ENCODE measurements at places on chromosomes 7 and 10.

GRCh38 chr10:112507046-112507445 is 60.0 kb downstream of the VTI1A start:
- DNase-seq, result no peak

DNA sequence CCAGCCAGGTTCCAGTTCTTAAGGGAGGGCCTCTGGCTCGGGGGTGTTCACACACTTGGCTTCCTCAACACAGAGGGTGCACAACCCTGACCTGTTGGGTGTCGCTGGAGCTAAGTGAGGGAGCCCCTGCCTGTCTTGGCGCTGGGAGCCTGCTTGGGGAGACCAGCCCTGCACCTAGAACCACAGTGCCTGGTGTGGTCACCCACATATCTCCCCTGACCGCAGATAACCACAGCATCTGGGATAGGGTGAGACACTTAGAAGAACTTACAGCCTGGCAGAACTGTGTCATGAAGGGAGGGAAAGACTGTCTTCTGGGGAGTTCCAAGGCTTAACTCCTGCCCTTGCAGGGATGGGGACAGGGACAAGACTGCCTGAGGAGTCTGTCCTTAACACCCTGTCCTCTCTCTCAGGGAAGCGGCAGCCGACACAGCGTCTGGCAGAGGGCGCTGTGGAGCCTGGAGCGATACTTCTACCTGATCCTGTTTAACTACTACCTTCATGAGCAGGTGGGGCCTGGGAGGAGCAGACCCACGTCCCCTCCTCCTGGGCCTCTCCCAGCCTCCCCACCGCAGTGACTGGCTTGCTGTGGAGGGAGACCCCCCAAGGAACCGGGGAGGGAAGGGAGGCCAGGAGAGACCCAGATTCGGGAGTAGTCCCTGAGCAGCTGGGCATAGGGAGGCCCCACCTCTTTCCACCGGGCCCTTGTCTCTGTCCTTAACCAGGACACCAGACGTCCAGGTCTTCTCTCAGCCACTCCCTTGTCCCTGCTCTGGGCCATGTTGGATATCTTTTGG is 59.0 kb downstream of the PALD1 start:
- DNase-seq, result no peak

- DNase-seq, result no peak
Measured at GRCh38 chr7:33971106-33971505, 65.8 kb downstream of the BMPER start.

- DNase-seq, result no peak
Measured at GRCh38 chr7:50166997-50167965, 74.2 kb upstream of the ZPBP start.

DNA sequence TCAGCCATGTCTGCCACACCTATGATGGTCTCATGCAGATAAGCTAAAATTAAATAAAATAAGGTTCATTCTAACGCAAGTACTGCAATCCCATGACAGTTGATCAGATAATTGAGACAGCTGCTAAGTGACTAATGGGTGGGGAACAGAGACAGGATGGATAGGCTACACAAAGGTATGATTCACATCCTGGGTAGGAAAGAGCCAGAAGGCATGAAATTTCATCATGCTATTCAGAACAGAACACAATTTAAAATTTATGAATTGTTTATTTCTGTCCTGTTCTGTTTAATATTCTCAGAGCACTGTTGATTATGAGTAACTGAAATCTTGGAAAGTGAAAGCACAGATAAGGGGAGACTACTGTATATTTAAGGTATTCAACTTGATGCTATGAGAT is 381.8 kb upstream of the SORCS1 start:
- DNase-seq, result no peak

DNA sequence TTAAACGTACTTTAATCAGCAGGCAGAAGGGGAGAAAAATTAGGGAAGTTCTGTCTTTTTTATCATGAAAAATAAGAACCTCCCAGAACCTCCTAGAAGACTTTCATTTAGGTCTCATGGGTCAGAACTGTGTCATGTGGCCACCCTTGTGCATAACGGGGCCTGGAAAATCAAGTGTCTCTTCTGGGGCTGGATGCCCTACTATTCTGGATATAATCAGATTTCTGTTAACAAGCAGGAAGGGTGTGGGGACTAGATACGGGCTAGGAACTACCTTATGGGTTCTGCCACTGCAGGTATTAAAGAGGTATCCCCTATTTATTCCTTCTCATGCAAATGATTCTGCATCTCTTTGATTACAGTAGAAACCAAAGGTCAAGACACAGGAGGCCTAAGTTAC is 14.1 kb downstream of the LANCL2 start:
- DNase-seq, result no peak

GRCh38 chr7:101919363-101920115 is 102.1 kb downstream of the CUX1 start:
- DNase-seq, result no peak

- no peak for DNase-seq
Measured at GRCh38 chr7:101960985-101961708, 143.7 kb downstream of the CUX1 start.

DNA sequence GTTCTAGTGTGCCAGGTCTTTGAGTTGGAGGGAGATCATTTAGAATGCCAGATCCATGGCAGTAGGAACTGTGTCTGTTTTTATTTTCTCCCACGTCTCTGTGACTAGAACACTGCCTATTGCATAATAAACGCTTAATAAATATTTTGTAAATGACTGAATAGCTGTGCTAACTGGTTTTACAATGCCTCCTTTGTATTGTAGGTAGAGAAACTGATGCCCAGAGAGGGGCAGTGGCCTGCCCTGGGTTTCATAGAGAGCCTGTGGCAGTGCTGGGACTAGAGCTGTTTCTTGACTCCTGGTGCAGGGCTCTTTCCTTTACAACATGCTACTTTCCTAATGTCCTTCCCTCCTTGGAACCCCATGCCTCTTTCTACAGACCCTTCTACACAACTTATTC is 2.5 kb downstream of the TAS2R5 start:
- DNase-seq, result no peak

DNA sequence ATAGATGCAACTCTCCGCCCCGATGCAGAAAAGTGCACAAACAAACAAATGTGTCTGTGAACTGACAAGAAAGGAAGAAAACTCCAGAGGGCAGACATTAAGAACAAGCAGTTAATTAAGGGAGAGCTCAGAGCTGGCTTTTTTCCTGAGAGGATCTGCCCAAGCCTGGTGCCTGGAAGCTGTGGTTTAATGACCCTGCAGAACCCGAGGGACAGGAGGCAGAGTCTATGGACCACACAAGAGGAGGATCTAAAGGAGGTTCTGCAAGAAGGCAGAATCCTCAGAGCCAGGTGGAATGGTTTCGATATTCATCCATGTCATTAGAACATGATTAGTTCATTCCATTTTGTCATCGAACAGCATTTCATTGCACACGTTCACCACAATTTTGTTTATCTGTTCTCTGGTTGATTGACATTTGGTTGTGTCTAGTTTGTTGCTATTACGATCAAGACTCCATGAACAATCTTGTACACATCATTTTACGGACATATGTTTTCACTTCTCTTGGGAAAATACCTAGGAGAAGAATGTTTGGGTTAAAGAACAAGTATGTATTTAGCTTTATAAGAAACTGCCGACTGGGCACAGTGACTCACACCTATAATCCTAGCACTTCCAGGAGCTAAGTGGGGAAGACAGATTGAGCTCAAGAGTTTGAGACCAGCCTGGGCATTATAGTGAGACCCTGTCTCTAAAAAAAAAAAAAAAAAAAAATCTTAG is 560.2 kb downstream of the CALN1 start:
- no peak for DNase-seq

DNA sequence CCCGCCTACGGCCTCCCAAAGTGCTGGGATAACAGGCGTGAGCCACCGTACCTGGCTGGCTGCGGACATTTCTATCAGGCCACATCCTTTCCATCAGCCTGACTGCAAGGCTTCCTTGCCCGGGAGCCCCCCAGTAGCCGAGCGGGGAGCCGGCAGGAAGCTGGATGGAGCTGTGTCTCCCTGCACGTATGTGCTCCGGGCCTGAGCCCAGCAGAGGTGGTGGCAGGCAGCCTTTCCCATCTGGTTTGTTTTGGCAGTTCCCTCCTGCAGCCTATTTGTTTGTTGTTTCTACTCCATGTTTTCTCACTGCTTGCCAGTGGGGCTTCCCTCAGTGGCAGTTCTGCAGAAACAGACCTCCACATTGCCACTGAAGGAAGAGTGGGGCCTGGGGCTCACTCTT is 5.4 kb downstream of the POP7 start:
- no peak for DNase-seq

- no peak for DNase-seq
Measured at GRCh38 chr7:73834626-73835191, 3.9 kb downstream of the CLDN4 start.

GRCh38 chr10:70918851-70919530 is 30.6 kb upstream of the PCBD1 start:
- DNase-seq, result no peak

DNA sequence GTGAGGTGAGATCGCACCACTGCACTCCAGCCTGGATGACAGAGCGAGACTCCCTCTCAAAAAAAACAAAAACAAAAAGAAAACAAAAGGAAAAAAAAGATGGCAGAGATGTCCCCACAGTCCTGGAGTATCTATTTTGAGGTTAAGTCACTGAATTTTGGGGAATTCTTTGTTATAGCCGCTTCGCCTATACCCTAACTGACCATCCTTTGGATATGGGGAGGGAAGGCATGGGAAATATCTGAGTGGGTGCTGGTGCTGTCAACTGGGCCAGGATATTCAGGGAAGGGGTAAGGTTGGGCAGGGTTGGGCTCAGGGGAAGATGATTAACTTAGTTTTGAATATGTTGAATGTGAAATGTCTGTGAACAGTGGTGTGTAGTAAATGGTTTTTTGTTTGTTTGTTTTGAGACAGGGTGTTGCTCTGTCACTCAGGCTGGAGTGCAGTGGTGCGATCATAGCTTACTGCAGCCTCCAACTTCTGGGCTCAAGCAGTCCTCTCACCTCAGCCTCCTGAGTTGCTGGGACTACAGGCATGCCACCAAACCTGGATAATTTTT is 8.3 kb upstream of the GNB2 start:
- no peak for DNase-seq

GRCh38 chr7:3073763-3074458 is 30.2 kb upstream of the CARD11 start:
- DNase-seq, result no peak

GRCh38 chr7:101898106-101898505 is 80.7 kb downstream of the CUX1 start:
- no peak for DNase-seq

GRCh38 chr7:11591055-11591633 is 240.9 kb downstream of the THSD7A start:
- DNase-seq, result no peak

DNA sequence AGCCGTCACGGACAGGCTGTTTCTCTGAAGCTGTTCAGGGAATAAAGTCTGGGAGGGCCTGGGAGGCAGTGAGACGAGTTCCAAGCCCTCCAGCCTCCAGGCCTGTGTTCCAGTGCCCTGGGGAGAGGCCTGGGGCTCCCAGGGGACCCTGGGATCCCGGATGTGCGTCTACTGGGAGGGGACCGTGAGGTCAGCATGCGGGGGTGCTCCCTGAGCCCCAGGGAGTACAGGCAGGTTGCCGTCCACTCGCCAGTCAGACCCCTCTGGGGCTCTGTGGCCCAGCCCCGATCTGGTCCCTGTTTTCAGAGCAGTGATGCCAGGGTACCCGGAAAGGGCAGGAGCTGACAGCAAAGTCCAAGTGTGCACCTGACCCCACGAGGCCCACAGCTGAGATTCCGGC is 80.9 kb upstream of the DNAAF5 start:
- DNase-seq, result no peak

DNA sequence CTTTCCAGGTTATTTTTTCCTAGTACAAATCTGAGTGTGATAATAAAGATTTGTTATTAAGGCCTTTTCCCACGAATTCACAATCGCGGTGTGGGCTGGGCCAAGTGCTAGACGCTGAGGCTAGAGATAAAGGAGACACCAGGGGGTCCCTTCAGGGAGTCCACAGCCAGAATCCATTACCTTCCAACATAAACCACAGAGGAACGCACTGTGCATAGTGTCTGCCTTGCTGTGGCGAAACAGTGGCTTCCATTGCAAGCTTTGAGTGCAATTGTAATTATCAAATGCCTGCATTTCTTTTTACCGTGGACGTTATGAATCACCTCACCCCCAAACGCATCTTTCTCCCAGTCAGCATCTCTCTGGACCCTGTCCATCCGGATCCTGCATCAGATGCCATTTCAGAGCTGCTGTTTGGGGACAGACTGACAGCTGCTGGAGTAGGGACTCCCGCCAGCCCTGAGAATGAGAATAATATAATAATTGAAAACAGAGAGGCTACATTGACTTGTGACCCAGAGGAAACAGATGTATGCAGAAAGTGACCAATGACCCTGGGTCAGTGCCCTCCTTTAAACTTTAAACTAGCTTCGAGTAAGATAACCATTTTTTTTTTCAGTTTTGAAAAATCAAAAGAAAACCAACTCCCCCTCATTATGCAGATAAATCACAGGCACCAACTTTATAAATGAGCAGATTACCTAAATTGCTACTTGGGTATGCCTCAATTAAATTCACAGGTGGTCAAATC is 456.2 kb upstream of the NRP1 start:
- no peak for DNase-seq

GRCh38 chr10:112465299-112465883 is 18.4 kb downstream of the VTI1A start:
- no peak for DNase-seq

GRCh38 chr10:106712988-106713387 is 451.5 kb downstream of the SORCS1 start:
- DNase-seq, result no peak

DNA sequence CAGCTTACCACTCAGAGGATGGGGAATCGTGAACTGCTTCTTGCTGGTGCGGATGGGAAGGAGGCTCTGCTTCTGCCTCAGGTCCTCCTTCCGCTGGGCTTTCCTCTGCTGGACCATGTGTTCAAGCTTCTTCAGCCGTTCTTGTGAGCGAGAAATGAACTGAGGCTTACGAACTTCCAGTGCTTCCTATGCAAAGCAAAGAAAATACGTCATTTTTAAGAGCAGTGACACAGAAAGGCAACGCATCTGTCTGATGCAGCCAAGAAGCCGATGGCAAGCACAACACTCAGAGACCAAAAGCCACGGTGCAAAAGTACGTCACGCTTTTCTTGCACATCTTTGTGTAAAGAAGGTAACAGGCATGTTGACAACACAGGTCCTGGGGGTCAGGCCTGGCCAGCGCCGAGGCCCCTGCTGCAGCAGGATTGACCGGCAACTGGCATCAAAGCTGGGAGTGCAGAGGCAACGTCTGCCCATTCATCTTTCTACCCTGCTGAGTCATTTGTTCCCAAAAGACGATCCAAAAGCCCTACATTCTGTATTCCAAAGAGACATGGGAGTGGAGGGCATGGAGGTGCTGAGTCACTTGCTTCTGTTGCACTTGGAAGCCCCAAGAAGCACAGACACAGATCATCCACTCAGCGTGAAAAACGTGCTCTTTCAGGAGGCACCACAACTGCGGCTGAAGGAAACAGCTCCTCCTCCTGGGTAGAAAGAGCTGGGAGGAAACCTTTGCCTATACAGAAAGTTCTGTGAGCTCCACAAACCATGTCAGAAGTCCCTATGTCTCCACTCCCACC is 71.0 kb upstream of the ADAM12 start:
- DNase-seq, result peak; percentile 73
